ENCODE measurements at places on chromosomes 7 and 10.
A peak's percentile ranks its signal among the peaks of the same experiment; 100 is the strongest.

DNA sequence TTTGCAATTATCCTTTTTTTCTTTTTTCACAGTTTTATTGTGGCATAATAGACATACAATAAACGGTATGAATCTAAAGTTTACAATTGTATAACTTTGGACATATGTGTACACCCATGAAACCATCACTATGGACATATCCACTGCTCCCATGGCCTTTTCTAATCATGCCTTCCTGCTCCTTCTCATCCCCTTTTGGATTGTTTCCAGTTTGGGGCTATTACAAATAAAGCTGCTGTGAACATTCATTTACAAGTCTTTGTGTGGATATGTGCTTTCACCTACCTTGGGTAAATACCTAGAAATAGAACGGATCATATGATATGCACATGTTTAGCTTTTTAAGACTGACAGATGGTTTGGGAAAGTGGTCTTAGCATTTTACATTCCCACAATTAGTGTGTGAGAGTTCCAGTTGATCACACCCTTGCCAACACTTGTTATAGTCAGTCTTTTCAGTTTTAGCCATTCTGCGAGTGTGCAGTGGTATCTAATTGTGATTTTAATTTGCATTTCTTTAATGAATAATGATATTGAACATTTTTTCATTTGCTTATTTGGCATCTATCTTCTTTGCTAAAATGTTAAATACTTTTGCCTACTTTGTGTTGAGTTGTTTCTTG lies 120.9 kb upstream of the KAT6B start:
- no peak for DNase-seq

GRCh38 chr7:84196084-84196503 lies 1.5 kb upstream of the SEMA3A start:
- DNase-seq: no peak

DNA sequence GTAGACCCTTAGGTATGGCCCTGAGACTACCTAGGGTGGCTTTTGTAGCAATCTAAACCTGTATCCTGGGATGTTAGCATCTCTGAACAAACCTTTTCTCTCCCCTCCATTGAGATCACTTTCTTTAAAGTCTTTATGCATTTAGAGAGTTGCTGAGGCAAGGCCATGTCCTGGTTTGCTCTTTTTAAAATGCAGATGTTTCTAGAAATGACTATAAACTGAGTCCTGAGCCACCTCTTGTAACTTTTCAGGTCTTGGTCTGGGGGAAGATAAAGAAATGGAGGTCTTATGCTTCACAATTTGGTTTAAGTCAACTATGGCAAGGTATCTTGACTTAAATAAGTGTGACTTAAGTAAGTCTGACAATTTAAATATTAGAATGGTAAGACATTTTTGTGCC lies 78.0 kb downstream of the AUTS2 start:
- DNase-seq: no peak

DNA sequence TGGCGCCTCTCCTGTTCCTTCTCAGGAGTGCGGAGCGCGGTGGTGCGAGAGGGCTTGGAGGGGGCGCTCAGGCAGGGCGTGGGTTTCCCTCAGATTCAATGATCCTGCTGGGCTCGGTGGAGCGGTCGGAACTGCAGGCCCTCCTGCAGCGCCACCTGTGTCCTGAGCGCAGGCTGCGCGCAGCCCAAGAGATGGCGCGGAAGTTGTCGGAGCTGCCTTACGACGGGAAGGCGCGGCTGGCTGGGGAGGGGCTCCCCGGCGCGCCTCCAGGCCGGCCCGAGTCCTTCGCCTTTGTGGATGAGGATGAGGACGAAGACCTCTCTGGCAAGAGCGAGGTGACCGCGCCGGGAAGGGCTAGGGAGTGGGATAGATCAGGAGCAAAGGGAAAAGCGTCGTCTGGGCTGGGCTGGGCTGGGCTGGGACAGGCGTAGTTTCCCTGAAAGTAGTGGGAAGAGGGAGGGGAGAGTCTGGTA lies 17.0 kb downstream of the FAM131B start:
- peak; percentile 48 for DNase-seq

- DNase-seq: no peak
Measured at GRCh38 chr7:29255906-29256692, 61.5 kb downstream of the CHN2 start.

GRCh38 chr7:114590298-114590697 lies 175.7 kb downstream of the FOXP2 start:
- no peak for DNase-seq

DNA sequence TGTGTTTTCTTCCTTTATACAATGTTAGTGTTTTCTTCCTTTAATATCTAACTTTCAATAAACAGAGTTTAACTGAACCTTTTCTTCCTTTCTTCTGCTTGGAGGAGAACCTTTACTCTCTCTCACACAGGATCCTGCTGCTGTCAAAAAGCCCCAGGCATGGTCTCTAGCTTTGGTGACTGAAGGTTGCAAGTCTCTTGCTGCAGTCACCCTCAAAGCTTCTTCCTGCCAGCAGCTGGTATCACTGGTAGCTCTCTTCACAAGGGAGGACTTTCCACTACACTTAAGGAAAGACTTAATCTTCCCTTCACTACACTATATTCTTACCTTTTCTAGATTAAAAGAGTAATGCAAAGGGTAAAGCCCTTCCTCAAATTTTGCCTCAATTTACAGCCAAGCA lies 153.4 kb downstream of the SGMS1 start:
- no peak for DNase-seq

GRCh38 chr7:83930262-83930661 lies 264.3 kb downstream of the SEMA3A start:
- DNase-seq: no peak

DNA sequence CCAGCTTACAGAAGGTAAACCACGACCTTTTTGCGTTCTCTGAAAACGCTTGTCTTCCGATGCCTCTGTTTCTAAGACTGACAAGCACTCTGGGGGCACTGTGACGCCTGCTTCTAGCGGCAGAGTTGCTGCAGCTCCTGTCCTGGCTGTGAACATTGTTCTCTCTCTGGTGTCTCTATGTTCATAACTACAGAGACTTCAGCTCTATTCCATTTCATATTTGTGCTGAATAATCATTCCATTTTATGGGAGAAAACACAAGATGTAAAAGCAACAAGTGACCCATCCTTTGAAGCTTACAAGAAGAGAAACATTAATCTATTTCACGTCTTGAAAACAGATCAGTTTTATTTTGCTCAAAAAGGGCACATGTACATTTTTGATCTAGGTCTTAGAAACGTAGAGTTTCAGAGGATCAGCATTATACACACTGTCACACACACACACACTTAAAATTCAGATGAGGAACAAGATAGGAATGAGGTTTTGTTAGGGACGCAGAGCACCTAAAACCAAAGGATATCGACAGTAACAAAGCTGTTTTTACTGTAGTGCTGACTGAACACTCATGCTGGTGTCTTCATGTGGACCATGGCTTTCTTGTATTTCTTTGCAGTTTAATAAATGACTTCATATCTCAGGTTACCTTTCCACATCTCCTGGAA lies 3.0 kb downstream of the IKZF1 start:
- peak; percentile 85 for DNase-seq

DNA sequence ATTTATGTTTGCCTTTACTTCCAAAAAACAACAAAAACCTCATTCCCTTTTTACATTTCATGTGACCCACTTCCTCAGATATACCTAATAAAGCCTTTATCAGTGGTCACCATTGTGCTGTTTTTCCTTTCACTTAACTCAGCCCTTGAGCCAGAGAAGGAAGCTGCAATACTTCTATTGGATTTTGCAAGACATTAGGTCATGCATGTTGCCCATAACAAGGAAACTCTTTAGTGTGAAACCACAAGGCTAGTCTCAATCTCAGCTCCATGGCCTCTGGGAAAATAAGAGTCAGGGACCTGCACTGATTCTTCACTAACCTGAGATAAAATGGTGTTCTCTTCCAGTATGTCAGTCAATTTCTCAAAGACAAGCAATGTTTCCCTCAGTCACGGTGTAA lies 27.8 kb downstream of the STEAP4 start:
- no peak for DNase-seq

DNA sequence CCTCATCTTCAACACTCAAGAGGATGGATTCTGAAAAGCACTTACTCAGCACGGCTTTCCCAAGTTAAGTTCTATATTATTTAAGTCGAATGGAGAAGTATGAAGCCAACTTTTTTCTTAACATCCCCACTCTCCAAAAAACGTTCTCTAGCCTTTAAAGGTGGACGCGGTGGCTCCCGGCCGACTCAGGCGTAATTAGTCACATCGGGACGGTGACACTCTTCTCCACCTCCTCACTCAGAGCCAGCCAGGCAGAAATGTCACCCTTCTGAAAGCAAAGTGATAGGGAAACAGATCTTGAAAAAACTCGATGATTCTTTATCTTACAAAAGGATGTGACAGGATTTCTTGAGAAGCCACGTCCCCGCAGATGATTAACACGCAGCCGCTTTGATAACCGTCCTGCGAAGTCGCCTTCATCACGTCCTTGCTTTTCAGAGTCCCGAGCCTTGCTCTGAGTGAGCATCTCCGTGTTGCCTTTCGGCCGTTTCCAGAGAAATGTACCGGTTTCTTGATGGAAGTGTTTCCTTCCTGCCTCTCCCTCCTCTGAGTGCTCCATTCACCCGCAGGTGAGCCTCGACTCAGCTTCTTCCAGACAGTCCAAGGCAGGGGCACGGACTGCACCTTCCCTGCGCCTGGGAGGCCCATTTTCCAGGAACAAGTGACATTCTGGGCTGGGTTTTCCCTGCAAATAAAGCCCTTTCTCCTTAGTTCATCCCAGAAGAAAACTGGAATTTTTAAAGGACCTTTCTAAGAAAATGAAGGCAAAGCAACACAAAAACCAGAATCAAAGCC lies 314.8 kb downstream of the DNAJB6 start:
- DNase-seq: no peak

GRCh38 chr7:149495785-149496641 lies 1.6 kb downstream of the ZNF746 start:
- no peak for DNase-seq
